ENCODE measurements at places on chromosomes 2 and 18. TPM values are rescaled to one million over a fixed set of nuclear protein-coding genes. Genes with fewer than 3 reads are reported as not detected.

The VSNL1 gene
- 124 TPM for polyA plus RNA-seq

The RAB11FIP5 gene
- 16.2 TPM for polyA plus RNA-seq

The SULT1C4 gene
- polyA plus RNA-seq, result 9.2 TPM

The ETAA1 gene
- 1.4 TPM for polyA plus RNA-seq

The ASB18 gene
- not detected for polyA plus RNA-seq

The IL36A gene
- not detected for polyA plus RNA-seq

The TPO gene
- 0.14 TPM for polyA plus RNA-seq

The YIPF4 gene
- polyA plus RNA-seq, result 15.4 TPM

The SLC35F5 gene
- polyA plus RNA-seq, result 5.8 TPM

The UGT1A8 gene
- polyA plus RNA-seq, result not detected

The CAPN14 gene
- not detected for polyA plus RNA-seq

The TRABD2A gene
- polyA plus RNA-seq, result 0.90 TPM

The FAP gene
- 0.32 TPM for polyA plus RNA-seq

The PCARE gene
- not detected for polyA plus RNA-seq

The PLEKHH2 gene
- 1.0 TPM for polyA plus RNA-seq

The CXCR4 gene
- polyA plus RNA-seq, result 89.1 TPM

The ALPI gene
- not detected for polyA plus RNA-seq

The ELOA2 gene
- polyA plus RNA-seq, result not detected

The PRSS56 gene
- polyA plus RNA-seq, result not detected

The TTC39C gene
- polyA plus RNA-seq, result 6.3 TPM

The DDX1 gene
- polyA plus RNA-seq, result 50.5 TPM
